HCT116 (cell line): ENCODE measurements at places on chromosomes 1 and 21.

DNA sequence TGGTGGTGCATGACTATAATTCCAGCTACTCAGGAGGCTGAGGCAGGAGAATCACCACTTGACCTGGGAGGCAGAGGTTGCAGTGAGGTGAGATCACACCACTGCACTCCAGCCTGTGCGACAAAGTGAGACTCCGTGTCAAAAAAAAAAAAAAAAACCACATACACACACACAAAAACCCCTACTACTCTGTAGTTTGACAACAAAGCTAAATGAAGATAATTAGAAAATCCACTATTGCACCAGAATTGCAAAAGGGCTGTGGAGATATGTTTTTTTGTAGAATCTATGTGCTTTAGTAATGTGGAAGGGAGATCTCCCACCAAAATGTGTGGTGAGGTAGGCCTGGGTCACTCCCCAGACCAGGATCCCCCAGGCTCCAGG is 32.2 kb upstream of the KHDRBS1 start:
- no peak for DNase-seq

- no peak for DNase-seq
These were observed 195.4 kb downstream of the LMX1A start for GRCh38 chr1:165161130-165161529.

- no peak for DNase-seq
These were observed 10.4 kb downstream of the RBBP5 start for GRCh38 chr1:205111354-205111753.

- no peak for DNase-seq
These were observed 117.7 kb downstream of the ERG start for GRCh38 chr21:38380481-38381137.

DNA sequence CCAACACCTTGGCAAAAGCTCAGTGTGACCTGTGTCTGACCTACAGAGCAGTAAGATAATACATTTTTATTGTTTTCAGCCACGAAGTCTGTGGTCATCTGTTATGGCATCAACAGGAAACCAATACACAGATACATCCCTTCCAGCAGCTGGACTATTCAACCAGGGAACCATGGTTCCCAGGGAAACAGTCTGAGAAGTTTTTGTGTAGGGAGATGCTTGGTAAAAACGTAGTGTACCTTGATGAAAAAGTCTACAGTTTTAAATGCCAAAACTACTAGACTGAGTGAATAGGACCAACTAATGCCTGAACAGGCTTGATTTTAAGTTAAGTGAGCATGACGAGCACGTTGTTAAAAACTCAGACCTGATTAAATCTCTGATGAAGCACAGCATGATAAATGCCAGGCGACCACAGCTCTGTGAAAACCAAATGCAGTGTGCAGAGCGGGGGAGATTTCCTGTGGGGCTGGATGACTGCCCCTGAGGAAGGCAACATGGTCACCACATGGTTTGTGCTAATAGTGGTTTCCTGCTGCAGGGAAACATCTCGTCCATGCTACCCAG is 228.9 kb downstream of the TNR start:
- no peak for DNase-seq

DNA sequence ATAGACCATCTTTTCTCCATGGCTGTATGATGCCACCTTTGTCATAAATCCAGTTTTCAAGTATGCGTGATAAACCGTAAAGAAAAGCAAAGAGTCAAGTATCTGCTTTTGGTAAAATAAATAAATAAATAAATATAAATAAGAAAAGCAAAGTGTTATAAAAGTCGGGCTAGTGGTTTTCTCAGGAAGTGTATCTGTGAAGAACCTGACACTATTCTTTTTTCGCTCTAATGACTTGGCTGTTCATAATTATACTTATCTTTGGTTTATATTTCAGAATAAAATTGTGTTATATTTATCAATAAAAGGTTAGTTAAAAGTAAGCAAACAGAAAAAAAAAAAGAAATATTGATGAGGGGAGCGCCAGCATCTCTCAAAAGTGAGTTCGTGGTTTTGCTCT is 594 bp upstream of the EXO5 start:
- DNase-seq: no peak

DNA sequence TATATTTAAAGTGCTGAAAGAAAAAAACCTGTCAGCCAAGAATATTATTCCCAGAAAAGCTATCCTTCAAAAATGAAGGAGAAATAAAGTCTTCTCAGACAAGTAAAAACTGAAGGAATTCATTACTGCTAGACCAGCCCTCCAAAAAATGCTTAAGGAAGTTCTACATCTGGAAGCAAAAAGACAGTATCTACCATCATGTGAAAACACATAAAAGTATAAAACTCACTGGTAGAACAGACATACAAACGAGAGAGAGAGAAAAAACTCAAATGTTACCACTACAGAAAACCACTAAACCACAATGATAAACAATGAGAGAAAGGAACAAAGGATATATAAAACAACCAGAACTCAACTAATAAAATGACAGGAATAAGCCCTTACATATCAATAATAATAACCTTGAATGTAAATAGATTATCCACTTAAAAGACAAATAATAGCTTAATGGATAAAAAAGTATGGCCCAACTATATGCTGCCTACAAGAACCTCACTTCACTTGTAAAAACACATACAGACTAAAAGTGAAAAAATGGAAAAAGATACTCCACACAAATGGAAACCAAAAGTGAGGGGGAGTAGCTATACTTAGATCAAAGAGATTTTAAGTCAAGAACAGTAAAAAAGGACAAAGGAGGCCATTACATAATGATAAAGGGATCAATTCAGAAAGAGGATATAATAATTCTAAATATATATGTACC is 22.0 kb downstream of the NSL1 start:
- no peak for DNase-seq

DNA sequence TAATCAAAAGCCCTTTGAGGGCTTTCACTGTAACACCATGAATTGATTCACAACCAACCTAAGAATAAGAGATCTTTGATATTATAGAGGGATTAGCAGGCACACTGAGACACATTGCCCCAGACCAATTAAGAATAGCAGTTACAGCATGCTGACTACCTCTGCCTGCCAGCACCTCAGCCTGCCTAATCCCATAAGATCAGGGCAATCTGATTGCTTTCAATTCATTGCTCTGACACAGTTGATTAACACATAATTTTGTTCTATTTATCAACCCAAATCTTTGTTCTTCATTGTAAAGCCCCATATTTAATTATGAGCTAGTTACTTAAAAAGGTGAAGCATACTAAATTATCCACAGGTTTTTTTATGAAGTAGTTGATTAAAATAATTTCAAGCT is 548.8 kb upstream of the ZP4 start:
- DNase-seq: no peak

GRCh38 chr1:158045639-158046038 is 52.2 kb downstream of the KIRREL1 start:
- DNase-seq: no peak

DNA sequence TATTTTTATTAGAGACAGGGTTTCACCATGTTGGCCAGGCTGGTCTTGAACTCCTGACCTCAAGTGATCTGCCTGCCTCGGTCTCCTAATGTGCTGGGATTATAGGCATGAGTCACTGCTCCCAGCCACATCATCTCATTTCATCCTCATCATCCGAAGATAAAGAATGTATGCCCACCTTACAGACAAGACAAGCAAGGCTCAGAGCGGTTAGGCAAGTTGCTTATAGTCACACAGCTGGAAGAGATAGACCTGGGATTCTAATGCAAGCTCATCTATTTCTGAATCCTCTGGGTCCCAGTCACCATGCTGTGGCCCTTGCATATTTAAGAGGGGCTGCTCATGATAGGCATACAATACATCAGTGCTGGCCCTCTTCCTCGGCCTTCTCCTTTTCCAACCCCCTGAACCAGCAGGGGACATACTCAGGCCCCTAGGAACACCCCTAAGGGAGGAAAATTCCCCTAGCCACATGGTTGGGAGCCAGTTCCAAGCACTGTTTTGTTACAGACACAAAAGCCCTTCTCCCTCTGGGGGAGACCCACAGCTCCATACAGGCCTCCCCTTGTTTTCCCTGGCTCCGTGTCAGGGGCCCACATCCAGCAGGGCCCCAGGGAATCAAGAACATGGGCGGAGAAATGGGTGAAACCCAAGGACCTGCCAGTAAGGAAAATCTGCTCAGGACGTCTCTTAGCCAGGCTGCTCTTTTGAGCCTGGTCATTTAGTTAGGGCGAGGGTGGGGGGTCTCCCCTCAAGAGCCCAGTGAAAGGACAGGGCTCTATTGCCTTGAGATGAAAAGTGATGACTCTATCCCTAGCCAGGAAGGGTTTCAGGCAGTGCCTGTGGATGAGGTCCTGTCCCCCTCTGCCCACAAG is 6.9 kb downstream of the CSRP1 start:
- no peak for DNase-seq

DNA sequence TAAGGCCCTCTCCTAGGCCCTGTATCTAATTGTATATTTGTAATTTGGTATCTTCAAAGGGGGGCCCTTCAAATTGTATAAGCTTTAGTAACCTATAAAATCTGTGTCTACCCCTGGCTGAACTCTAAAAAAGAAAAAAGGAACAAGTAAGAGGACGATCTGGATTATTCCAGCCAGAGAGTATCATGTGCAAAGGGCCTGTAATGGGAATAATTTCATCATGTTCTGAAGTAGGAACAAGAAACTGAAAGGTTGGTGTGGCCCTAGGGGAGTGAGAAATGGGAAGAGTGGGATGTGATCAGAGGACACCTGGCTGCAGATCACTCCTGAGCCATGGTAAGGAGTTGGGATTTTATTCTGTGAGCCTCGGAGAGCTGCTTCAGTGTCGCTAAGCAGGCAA is 14.7 kb downstream of the PTAFR start:
- DNase-seq: no peak

GRCh38 chr1:156752843-156753482 is 1.5 kb upstream of the HDGF start:
- no peak for DNase-seq

DNA sequence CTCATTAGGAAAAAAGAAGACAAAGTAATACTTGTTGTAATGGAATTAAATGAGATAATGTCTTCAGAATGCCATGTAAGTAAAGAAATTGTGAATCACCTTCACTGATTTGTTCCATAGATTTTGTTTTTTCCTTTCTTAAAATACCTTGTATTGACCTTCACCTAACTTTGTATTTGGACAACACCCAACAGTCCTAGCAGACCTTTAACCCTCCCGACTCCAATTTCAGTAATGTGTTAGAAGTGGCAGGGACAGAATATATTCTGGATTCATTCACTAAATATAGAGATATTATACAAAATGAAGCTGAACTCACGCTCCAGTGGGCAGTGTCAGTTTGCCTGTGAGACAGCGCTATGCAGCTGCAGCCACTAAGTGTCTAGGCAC is 57.9 kb downstream of the UCK2 start:
- no peak for DNase-seq

GRCh38 chr1:12040457-12041051 is 21.3 kb downstream of the MIIP start:
- DNase-seq: no peak

DNA sequence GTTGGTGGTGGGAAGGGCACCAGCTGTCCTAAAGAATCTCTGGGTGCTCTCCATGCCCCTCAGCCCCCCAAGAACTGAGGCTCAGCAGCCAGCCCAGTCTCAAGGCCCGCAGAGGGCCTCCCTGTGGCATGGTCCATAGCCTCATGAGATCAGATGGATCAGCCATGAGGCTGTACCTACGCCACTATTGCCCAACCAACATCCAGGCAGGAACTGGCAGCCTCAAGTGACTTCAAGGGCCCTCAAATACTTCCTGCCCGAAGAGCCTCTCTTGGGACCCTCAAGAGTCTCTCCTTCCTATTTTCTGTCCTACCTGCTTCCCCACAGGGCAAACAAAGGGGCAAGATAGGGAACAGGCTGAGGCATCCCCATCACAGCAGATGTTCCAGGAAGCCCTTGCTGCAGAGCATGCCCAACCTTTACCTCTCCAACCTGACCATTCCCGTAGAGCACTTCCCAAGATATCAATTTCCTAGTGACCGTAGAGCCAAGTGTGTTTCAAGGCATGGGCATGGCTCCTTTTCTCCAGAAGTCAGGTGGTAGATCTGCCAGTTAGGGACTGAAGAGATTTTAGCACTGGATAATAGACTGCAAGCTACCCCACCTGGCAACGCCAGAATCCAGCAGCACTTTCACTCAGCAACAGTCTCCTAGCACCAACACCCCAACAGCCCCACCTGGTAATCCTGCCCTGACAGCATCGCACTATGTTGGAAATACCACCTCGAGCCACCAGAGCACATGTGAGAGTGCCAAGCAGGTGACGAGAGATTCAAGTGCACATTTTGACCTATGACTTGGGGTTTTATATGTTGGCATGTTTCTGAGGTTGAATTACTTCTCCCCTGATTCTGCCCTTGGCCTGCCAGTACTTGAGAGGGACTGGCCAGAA is 13.7 kb upstream of the MFSD2A start:
- no peak for DNase-seq

DNA sequence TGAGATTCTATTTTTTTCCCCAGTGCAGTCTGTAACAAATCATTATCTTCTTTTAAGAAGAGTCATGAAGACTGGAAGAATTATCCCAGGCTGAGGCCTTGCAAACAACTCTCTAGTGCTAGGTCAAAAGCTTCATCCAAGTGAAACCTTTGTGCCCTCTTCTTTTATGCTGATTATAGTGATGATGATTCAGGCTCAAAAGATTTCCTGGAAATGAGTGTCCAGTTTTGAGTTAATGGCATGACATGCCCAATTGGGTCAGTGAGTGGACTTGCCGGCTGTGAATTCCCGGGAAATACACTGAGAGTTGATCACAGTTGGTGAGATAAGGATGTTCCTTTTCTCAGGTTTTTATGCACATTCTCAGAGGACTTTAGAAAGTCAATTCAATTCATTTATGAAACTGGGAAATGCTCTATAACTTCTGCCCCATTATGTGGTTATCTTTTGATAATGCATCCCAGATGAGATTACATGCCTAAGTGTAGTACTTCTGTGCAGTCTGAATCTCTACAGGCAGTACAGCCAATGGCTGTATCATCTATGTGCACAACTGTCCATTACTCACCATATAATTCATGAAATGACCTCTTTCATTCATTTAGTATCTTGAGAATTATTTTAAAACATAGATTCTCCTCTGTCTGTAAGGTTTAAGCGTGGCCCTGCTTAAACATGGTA is 66.2 kb downstream of the S1PR1 start:
- DNase-seq: no peak

DNA sequence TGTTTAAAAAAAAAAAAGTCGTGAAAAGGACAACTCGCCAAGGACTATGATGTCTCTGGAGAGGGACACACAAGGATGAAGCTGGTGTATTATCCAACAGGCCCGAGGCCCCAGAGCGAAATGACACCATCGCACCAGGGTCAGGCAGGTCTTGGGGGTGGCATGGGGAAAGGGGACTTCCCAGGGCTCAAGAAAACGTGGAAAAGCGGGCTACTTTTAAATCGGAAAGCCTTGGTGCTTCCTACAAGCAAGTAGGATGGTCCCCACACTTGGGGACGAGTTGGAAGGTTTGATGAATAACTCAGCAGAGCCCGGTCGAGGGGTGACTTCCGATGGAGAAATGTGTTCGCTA is 505 bp upstream of the GNPAT start:
- DNase-seq: no peak

DNA sequence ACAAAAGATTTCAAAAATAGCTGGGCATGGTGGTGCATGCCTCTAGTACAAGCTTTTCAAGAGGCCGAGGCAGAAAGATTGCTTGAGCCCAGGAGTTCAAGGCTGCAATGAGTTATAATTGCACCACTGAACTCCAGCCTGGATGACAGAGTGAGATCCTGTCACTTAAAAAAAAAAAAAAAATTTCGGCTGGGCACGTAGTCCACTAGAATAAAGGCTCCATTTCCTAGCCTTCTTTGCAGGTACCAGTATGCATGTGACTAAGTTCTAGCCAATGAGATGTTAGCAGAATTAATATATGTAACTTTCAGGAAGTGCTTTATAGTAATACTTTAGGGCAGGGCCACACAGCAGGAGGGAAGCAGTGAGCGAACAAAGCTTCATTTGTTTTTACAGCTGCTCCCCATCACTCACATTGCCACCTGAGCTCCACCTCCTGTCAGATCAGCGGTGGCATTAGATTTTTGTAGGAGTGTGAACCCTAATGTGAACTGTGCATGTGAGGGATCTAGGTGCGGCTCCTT is 28.8 kb upstream of the SYDE2 start:
- DNase-seq: peak; percentile 49
